ENCODE measurements at places on chromosomes 1 and 21. TPM values are rescaled to one million over a fixed set of nuclear protein-coding genes. Genes with fewer than 3 reads are reported as not detected.
A peak's percentile ranks its signal among the peaks of the same experiment; 100 is the strongest.

The SYT6 gene
- not detected for total RNA-seq

The DNASE2B gene
- total RNA-seq: not detected

The SYNC gene
- 0.75 TPM for total RNA-seq

DNA sequence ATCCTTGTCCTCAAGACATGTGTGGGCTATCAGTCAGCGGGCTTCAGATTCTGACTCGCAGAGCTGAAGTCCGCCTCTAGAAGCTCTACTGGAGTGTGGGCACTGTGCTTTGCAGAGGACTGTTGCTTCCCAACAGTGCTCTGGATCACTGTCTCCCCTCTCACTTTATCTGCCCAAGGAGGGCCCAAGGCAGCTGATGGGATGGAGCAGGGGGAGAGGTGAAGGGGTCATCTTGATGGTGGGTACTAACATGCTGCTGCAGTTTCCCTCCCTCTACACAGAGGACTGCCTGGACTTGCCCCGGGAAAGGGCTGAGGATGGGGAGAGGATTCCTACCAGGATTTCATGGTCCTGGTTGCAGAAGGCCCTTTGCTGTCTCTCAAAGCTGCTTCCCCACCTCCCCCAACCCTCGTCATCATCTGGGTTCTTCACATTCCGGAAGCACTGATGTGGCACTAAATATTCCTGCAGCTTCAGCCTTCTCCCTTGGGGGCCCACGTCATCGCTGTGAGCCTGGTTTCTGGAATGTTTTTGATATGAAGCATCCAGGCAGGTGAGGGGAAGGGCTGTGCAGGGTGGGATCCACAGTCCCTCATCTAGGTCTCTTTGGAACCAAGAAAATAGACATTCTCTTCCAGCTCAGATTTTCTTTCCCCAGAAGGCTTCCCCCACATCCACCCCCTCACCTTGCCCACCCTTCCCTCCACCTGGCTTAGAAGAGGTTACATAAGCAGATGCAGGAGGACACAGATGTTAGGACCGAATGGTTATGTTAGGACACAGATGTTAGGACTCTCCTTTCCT lies 23.2 kb downstream of the NUAK2 start:
- peak; percentile 95 for DNase-seq

DNA sequence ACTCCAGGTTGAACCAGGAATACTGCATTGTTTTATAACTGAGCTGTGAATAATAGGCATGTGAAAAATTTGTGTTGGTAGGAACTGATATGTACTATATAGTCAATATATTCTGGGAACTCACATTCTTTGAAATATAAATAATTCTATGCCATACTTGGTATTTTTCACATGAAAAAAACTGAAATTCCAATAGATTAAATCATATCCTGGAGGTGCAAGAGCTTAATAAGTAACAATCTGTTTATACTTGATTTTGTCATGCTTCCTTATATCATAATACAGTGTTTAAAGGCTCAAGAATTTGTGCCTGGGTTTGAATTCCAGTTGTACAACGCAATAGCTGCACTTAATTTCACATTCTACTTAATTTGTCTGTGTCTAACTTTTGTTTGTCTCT lies 387.0 kb downstream of the USP25 start:
- DNase-seq: no peak

DNA sequence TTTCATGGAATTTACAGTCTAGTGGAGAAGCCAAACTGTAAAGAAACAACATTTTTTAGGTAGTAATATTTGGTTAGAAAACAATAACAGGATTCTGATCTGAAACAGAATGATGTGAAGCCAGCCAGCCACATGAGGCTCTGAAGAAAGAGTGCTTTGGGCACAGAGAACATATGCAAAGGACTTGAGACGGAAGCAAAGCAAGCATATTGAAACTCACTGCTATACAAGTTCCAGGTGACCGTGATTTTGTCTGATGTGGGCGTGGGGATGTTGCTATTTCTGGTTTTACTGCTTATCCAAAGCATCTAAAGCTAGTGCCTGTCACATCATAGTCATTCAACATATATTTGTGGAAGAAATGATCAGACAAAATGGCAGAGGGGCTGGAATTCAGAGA lies 14.7 kb downstream of the CRP start:
- DNase-seq: no peak

DNA sequence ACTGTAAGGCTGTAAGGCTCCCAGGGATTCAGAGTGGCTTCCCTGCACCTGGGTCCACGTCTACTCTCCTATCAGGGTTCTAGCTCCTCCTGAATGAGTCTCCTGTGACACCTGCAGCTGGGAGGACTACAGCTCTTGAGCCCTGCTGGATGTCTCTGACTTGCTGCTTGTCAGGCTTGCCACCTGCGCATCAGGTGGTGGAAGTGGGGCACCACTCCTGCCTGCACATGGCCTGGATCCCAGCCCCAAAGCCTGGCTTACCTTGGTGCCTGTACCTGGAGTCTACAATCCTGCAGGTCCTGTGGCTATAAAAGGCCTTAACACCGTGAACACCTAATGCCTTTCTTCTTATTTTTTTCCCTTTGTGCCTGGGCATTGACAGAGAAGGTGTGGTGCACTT lies 82.2 kb downstream of the FAM78B start:
- DNase-seq: no peak

GRCh38 chr1:219988387-219988786 lies 57.9 kb downstream of the EPRS1 start:
- no peak for DNase-seq

DNA sequence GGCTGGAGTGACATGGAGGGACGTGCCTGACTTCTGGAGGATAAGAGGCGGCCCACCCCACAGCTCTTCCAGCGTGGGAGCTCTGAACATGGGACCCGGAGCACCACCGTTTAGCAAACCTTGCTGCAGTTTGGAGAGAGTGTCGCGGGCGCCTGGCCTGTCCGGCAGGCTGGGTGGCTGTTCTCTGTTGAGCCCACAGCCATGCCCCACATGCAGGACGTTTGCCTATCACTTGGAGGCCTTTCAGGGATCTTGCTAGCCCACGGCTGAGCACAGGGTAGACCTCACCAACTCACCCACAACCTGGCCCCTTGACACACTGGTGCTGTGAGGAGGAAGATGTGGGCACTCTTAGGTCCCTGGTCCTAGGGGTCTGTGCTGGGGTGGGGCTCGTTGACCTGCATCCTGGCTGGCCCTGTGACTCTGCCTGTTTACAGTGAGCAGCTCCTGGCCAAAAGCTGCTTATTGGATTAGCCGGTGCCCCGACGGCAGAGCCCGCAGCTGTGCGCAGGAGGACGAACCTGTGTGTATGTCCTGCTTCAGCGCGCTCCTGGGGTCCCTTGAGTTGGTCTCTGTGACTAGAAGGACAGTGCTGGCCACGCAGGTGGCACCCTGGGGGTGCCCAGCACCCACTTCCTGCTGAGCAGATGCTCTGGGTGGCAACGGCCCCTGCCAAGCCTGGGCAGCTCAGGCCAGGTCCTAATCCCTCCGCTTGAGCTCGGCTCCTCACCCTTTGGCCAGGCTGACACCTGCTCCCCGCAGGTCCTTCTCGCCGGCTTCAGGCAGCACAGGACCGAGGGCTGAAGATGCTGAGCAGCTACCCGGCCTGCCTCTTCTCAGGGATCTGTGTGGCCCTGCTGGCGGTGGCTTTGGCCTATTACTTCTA lies 72.4 kb upstream of the TRAPPC10 start:
- no peak for DNase-seq

DNA sequence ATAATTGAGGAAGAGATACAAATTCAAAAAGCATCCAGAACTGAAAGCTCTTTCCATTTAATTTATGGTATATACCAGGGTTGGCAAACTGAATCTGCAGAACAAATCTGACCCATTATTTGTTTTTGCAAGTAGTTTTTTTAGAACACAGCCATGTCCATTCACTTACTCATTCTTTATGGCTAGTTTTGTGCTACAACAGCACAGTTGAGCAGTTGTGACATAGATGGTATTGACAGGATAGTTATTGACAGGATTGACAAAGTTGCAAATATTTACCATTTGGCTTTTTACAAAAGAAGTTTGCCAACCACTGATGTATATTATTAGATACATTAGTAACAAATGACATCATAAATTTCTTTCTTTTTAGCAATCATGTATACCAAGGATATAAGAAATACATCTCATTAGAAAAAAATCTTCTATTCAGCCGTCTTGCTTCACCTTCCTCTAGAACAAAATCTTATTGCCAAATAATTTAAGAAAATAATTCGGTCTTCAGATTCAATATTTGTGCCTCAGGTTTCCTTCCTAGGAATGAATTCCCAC lies 9.4 kb downstream of the ADAMTS1 start:
- no peak for DNase-seq

GRCh38 chr1:182357171-182357570 lies 34.4 kb downstream of the GLUL start:
- no peak for DNase-seq
